ENCODE measurements at places on chromosomes 3 and 15. TPM values are rescaled to one million over a fixed set of nuclear protein-coding genes. Genes with fewer than 3 reads are reported as not detected.

ASB14 gene
- 0.65 TPM for total RNA-seq

PLAAT1 gene
- 7.3 TPM for total RNA-seq

AGBL1 gene
- 0.38 TPM for total RNA-seq

SAXO2 gene
- 6.1 TPM for total RNA-seq

UQCRC1 gene
- 270 TPM for total RNA-seq

SOX2 gene
- 80.2 TPM for total RNA-seq

WNT5A gene
- total RNA-seq = 1.3 TPM

GOLGA8S gene
- total RNA-seq = 0.06 TPM

TMEM207 gene
- total RNA-seq = not detected

ST3GAL6 gene
- 6.1 TPM for total RNA-seq

C3orf33 gene
- total RNA-seq = 4.4 TPM

IL17RE gene
- total RNA-seq = 0.23 TPM

TP63 gene
- total RNA-seq = 0.81 TPM

FAM81A gene
- total RNA-seq = 1.3 TPM

GPR62 gene
- not detected for total RNA-seq

SENP8 gene
- 4.9 TPM for total RNA-seq

TLR9 gene
- 0.14 TPM for total RNA-seq

ONECUT1 gene
- total RNA-seq = 49.0 TPM

CCDC54 gene
- 0.18 TPM for total RNA-seq

CCNB2 gene
- 4.8 TPM for total RNA-seq

CHSY1 gene
- total RNA-seq = 14.3 TPM

C3orf85 gene
- not detected for total RNA-seq

ST8SIA2 gene
- 15.8 TPM for total RNA-seq

PDE12 gene
- 8.7 TPM for total RNA-seq

TMEM266 gene
- total RNA-seq = 2.1 TPM

PLA1A gene
- total RNA-seq = not detected

TICRR gene
- 0.51 TPM for total RNA-seq

LYSMD4 gene
- total RNA-seq = 13.2 TPM

NR2E3 gene
- 0.71 TPM for total RNA-seq

CKMT1A gene
- 4.8 TPM for total RNA-seq

FAM3D gene
- not detected for total RNA-seq

FBXW12 gene
- total RNA-seq = 0.50 TPM

ZNF654 gene
- 12.5 TPM for total RNA-seq

LIPC gene
- total RNA-seq = 1.2 TPM

CCRL2 gene
- 0.50 TPM for total RNA-seq

CD80 gene
- total RNA-seq = 0.29 TPM

PDE8A gene
- total RNA-seq = 9.1 TPM

ALPK3 gene
- total RNA-seq = 0.68 TPM

SHISA5 gene
- 84.7 TPM for total RNA-seq

SCN11A gene
- total RNA-seq = 0.46 TPM

MUC4 gene
- 1.5 TPM for total RNA-seq

SMAD3 gene
- 19.1 TPM for total RNA-seq

STRC gene
- 1.3 TPM for total RNA-seq

MAGEL2 gene
- 5.9 TPM for total RNA-seq

SH2D7 gene
- total RNA-seq = 1.1 TPM

UBR1 gene
- 20.7 TPM for total RNA-seq

COL6A5 gene
- not detected for total RNA-seq

ANKUB1 gene
- 0.36 TPM for total RNA-seq

GOLGA6A gene
- total RNA-seq = 0.38 TPM

TOPAZ1 gene
- not detected for total RNA-seq

TGM4 gene
- 0.37 TPM for total RNA-seq

CFAP100 gene
- total RNA-seq = not detected

PARP3 gene
- total RNA-seq = 5.2 TPM

CACNA2D2 gene
- total RNA-seq = 7.4 TPM

HIGD2B gene
- not detected for total RNA-seq

ZNF80 gene
- total RNA-seq = 0.13 TPM
